Stimulated activated CD8-positive, alpha-beta memory T cell treated with anti-CD3 and anti-CD28 coated beads, Interleukin-7, amount 100 ng/mL, for 1 hour (primary cell): ENCODE measurements at places on chromosomes 7 and 10.

GRCh38 chr10:84201244-84201606, 6.9 kb downstream of the CDHR1 start:
- no peak for DNase-seq

- no peak for DNase-seq
These were observed 7.1 kb upstream of the SEMA3E start for GRCh38 chr7:83655951-83656556.

GRCh38 chr7:50204581-50204980, 99.9 kb upstream of the IKZF1 start:
- no peak for DNase-seq

DNA sequence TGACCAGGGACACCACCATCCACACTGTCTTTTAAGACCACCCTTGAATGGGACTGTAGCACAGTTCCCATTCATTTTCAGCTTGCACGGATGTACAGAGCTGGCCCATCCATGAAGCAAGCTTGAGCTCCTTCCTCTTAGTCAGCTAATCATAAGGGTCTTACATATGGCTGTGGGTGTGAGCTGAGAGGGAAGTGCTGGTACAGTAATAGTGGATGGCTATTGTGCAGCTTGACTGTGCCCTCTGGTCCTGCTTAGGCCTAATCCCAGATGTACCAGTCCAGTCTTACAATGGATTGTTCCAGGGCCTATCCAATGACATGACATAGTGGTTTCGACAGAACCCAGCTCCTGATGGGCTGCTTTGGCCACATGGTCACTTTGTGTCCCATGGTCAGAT, 96.9 kb upstream of the ZNF438 start:
- DNase-seq, result no peak

DNA sequence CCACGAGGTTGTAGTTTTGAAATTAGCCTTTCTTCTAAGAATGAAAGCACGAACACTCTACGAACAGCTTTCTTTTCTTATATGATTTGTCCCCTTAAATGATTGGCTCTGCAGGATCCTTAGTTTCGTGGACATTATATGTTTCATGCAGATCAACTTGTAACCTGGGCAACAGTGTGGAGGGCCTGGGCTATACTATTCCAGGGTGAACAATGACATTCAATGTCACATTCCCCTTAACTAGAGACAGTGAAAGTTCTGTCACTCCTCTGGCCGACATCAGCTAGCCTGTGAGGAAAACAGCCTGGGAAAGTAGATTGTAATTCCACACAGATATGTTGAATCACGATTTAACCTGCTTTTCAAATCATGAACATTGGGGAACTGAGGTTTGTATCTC, 23.4 kb downstream of the TAS2R16 start:
- DNase-seq, result no peak

DNA sequence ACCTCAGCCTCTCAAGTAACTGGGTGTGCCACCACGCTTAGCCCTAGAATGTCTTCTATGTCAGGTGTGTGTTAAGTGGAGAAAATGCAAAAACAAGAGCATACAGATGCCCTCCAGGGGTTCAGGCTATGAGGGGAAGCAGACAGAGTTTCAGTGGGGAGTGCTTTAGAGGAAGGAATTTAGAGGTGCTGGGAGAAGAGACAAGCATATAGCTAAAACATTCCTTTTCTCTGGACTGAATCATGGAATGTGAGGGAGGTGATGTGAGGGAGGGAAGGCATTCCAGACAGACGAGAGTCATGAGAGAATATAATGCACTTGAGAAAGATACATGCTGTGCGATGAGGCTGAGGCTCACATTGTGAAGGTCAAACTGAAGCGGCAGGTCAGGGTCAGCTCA, 6.6 kb upstream of the ZNF786 start:
- no peak for DNase-seq

DNA sequence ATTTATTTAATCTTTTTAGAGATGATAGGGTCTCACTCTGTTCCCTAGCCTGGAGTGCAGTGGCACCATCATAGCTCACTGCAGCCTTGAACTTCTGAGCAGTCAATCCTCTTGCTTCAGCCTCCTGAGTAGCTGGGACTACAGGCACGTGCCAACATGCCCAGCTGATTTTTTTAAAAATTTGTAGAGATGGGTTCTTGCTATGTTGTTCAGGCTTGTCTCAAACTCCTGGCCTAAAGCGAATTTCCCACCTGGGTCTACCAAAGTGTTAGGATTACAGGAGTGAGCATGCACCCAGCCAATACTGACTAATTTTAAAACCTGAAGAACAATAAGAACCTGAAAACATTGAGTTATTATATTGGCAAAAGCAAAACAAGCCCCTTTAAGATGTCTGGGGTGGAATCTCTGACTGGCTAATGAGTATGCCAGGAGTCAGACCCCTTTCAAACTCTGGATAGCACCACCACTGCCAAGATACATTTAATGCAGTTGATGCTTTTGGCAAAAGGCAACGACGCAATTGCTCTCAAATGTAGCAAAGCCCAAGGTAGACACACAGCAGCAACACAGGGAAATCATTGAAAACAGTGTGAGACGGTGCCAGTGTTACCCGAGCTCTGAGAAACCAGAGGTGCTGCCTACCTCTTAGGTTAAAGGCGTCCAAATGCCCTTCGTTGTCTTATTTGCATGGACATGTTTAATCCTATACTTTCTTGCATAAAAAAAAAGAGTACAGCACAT, 40.7 kb upstream of the TOMM7 start:
- no peak for DNase-seq

DNA sequence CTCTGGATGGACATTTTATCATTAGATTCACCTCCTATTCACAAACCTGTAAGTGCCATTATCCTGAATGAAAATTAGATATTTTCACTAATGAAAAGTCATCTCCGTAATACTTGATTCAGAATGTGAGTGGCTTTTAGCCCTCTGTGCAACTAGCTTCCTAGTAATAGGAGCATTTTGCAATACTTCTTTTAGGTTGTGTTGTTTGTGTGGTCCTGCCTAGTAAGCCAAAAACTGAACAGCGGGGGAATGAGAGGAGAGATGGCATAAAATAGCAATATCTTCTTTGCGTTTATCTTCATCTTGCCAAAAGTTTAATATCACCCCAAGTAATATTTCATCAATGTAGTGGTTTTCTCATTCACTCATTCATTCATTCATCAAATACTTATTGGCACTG, 507.5 kb upstream of the CELF2 start:
- DNase-seq, result no peak

DNA sequence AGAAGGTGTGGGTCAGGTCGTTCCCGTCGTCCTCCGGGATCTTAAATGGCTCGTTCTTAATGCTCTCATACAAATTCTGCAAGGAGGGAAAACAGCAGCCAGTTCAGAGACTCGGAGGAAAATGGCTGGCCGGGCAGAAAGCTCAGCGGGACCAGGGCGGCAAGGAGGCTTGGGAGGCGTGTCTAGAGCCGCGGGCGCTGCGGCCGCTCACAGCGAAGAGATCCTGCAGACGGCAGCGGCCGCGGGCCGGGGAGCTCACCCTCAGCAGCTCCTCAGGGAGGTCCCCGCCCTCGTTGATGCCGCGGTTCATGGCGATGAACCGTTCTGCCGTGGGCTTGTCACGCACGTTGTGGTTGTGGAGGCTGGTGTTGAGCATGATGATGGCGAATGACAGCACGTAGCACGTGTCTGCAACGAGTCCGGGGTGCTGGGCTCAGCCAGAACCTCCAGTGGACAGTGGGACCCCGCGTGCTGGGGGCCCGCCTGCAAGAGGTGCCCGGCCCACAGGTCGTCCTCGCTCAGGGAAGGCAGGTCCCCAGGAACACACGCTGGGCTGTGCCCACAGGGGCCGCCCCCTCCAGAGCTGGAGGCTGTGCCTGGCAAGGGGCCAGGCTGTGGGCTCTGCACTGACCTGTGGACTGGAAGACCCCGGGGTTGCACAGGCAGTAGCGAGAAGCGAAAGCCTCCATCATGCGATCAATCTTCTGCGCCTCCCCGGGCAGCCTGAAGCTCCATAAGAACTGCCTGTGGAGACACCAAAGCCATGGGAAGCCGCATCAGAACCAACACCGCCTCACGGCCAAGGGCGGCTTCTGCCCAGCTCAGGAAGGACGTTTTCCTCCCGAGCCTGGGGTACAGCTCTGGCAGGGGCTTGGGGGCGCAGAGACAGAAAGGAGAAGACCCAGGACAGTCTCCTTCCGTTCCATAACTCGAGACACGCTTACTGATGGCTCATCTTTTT, 101.6 kb downstream of the CYTH3 start:
- no peak for DNase-seq

GRCh38 chr10:3757638-3758490, 27.1 kb downstream of the KLF6 start:
- no peak for DNase-seq

DNA sequence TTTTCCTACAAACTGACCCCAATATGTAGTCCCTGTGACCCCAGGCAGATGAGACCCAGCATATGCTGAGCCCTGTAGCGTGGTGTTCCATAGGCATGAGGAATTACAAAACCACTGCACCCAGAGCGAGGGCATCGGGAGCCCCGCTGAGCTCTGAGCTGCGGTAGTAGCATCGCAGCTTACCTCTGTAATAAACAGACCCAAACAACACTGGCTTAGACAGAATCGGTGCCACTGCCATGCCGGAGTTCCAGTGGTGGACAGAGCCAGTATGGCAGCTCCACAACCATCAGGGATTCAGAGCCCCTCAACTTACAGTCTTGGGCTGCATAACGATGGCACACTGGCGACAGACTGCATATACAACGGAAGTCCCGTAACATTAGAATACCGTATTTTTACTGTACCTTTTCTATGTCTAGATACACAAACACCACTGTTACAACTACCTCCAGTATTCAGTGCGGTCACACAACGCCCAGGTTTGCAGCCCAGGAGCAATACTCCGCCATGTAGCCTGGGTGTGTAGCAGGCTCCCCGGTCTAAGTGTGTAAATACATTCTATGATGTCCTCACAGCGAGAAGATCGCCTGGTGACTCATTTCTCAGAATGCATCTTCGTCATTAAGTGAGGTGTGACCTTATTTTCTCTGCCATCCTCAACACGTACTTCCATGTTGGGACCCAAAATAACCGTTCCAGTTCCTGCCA, 68.8 kb downstream of the PROSER2 start:
- no peak for DNase-seq

DNA sequence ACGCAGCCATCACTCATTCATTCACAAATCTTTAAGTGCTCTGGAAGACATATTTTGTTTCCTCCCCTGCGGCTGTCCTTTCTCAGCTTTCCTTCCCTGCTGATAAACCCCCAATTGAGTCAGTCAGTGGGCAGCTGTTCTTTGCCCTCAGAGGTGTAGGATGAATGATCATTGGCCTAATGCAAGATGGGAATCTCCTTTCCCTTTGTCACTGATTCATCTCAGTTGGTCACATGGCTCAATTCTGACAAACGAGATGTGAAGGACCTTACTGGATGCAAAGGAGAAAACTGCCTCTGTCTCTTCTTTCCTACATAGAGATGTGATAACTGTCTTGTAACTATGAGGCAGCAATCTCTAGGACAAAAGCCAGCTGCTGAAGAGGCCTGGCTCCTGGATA, 44.6 kb downstream of the COL28A1 start:
- DNase-seq, result no peak

DNA sequence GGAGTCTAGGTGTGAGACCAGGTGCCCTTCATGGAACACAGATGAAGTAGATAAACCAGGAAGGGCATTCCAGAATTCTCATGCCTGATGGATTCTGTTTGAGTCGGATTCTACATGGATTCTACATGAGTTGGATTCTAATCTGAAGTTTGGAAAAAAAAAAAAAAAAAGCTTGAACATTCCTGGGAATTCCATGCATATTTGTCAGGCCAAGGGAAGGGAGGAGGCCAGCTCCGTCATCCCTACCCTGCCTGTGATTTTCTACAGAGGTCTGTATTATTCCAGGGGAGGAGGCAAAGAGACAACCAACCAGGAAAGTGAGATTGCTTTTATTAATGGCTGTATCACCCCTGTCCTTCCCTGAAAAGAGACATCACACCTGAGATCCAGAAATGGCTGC, 27.8 kb upstream of the EBLN1 start:
- DNase-seq, result no peak

- DNase-seq, result no peak
These were observed 44.1 kb downstream of the C10orf105 start for GRCh38 chr10:71675295-71675970.

GRCh38 chr7:75802552-75802821, 11.1 kb downstream of the CCL24 start:
- DNase-seq, result no peak
